ENCODE measurements at places on chromosomes 3 and 15.

- DNase-seq: no peak
Observed at GRCh38 chr3:156492801-156493261, 62.1 kb downstream of the SSR3 start.

GRCh38 chr3:5160940-5161858 lies 26.3 kb upstream of the EDEM1 start:
- no peak for DNase-seq

DNA sequence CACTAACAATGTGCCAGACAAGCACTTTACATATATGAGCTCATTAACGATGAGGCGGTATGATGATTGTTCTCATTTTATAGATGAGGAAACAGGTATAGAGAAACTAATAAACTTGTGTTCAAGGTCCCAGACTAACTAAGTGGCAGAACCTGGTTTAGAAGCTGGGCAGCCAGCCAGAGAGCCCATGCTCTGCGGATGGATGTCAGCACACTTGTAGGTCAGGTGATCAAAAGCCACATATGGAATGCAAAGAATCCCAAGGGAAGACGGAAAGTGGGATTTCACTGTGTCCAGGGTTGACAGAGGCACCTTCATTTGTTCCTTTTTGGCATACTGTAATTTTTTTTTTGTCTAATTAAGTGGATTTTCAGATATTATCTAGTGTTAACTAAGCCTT lies 103.7 kb downstream of the EFL1 start:
- no peak for DNase-seq

- no peak for DNase-seq
Observed at GRCh38 chr3:39142067-39142466, 11.3 kb downstream of the CSRNP1 start.
